ENCODE measurements at places on chromosomes 16 and 17.

GRCh38 chr17:60305141-60305540 lies 86.8 kb downstream of the USP32 start:
- DNase-seq: no peak

DNA sequence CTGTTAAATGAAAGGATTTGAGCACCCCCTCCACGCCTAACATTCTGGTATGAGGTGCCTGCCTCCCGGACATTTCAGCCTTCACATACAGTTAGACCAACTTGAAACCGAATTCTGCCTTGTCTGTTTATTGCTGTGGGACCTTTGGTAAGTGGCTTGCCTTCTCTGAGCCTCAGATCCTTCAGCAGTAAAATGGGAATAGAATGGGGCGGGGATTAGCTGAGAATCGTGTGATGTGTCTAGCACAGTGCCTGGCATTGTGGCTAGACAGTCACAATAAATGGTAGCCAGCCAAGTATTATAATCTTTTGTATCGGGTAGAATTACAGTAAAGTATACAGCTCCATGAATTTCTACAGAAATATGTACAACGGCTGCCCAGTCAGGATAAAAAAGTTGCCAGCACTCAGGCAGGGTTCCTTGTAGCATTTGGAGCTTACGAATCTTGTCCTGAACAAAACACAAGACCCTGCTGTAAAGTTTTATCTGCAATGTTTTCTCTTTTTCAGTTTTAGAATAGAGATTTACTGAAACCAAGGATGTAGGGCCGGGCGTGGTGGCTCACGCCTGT lies 786 bp downstream of the TMC7 start:
- no peak for DNase-seq

- DNase-seq: no peak
Observed at GRCh38 chr17:20216154-20216815, 207.1 kb downstream of the SPECC1 start.

DNA sequence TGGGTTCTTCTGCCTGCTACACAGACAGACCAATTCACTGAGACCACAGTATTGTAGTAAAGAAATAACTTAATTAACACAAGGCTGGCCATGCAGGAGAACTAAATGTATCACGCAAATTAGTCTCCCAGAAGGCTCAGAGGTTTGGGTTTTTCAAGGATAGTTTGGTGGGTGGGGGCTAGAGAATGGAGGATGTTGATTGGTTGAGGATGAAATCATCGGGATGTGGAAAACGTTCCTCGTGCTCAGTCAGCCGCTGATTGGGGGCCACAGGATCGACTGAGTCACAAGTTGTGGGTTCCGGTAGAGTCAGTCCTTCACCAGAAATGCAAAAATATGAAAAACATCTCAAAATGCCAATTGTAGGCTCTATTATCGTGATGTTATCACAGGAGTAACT lies 18.7 kb downstream of the RHOT1 start:
- no peak for DNase-seq

DNA sequence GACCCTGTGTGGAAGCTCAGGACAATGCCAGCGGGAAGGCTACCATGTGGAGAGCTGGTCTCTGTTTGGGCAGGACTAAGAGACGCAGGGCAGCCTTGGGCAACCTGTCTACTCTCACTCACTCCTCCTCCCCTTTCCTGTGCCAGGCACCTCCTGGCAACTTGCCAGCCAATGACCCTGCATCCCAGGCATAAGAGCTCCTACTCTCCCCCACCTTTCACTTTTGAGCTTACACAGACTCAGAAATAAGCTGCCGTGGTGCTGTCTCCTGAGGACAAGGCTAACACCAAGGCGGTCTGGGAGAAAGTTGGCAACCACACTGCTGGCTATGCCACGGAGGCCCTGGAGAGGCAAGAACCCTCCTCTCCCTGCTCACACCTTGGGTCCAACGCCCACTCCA lies 2.6 kb downstream of the HBM start:
- no peak for DNase-seq

- DNase-seq: no peak
Observed at GRCh38 chr16:60553090-60553757, 1483.0 kb downstream of the CDH8 start.
